Fibroblast of skin of right biceps (primary cell): ENCODE measurements at places on chromosomes 2 and 18.

GRCh38 chr2:241121008-241121407, 18.9 kb upstream of the MTERF4 start:
- DNase-seq: no peak

- DNase-seq: no peak
Observed at GRCh38 chr2:44203542-44203941, 34.9 kb downstream of the PPM1B start.

- DNase-seq: no peak
Observed at GRCh38 chr2:119552902-119553301, 8.7 kb downstream of the CFAP221 start.

- DNase-seq: no peak
Observed at GRCh38 chr2:206154197-206154596, 5.0 kb downstream of the NDUFS1 start.

GRCh38 chr2:8138525-8138922, 543.3 kb upstream of the ID2 start:
- no peak for DNase-seq

DNA sequence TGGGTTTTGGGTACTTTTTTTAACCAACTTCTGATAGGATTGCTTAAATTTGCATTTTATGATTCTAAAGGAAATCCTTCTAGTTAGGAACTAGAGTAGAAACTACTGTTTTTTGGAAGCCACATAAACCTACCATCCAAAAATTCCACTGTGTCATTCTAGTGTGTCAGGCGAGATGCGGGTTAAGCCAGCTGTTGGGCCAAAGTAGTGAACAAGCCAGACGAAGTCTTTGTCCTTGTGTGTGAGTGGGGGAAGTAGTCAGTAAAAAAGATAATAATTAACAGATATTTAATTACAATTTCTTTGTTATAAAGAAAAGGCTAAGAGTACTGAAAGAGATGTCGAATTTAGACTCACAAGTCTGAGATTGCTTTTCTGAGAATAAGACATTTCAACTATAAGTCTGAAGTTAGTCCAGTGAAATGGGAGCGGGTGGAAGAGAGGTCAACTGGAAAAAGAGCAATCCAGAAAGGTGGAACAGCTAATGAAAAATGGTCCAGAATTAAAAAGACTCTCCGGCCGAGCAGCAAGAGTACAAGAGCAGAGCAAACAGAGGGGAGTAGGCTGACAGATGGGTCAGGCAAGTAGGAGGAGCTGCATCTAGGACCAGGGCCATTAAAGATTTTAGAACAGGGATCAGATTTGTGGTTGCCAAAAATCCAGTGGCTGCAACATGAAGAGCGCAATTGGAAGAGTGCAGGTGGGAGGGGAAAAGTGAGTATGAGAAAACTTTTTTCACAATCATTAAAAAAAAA, 1.5 kb downstream of the EPB41L5 start:
- no peak for DNase-seq

DNA sequence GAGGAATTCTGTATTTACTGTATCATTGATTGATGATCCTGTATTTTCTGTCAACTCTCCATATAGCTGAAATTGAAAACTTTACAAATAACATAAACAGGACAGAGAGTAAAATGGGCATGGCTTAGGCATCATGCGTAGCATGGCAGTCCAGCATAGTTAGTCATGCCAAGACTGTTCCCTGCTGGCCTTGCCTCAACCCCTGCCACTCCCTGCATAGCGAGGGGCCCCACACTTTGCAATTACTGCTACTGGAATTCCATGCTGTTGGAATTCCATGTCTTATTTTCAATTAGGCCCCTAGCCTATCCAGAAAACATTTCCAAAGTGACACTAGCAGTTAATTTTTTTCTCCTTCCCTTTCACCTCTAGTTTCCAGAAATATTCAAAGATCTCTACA, 15.1 kb upstream of the SOX11 start:
- DNase-seq: no peak

- no peak for DNase-seq
Observed at GRCh38 chr2:127233710-127234109, 13.6 kb upstream of the CYP27C1 start.

GRCh38 chr2:9897331-9897737, 54.1 kb downstream of the TAF1B start:
- peak; percentile 97 for DNase-seq
